ENCODE measurements at places on chromosomes 3 and 15.

DNA sequence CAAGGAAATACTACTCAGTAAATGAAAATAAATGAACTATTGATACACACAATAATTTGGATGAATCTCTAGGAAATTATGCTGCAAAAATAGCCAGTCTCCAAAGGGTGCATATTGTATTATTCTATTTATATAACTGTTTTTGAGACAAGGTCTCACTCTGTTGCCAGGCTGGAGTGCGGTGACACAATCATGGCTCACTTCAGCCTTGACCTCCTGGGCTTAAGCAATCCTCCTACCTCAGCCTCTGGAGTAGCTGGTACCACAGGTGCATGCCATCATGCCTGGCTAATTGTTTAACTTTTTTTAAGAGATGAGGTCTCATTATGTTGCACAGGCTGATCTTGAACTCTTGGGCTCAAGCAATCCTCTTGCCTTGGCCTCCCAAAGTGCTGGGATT lies 12.5 kb downstream of the KLHDC8B start:
- no peak for DNase-seq

DNA sequence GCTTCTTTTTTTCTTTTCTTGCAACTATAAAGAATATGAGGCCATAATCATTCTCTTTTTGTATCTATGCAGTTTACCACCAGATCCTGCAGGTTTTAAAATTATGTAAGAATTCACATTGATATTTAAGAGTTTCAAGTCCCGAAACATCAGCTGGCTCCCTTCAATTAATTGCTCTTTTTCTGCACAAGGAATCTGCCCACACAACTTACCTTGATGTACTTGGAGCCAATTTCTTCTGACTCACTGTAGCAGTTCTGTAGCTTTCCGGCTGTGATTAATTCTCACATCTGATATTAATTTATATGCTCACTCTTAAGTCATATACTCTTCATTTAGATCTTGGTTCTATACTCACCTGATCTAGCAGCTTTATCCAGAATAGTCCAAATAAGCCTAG lies 781.8 kb downstream of the CADM2 start:
- DNase-seq = no peak

GRCh38 chr3:43296565-43296964 lies 10.2 kb downstream of the SNRK start:
- no peak for DNase-seq

GRCh38 chr3:161508852-161509477 lies 12.4 kb downstream of the OTOL1 start:
- DNase-seq = no peak

DNA sequence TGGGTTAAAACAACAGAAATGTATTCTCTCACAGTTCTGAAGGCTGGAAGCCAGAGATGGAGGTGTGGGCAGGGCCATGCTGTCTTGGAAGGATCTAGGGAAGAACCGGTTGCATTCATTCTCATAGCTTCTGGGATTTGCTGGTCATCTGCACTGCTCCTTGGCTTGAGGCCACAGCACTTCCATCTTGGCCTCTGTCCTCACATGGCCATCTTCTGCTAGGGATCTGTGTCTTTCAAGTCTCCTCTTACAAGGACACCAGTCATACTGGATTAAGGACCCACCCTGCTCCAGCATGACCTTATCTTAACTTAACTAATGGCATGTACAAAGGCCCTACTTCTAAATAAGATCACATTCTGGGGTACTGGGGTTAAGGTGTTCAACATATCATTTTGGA lies 47.7 kb downstream of the RPLP1 start:
- no peak for DNase-seq
